ENCODE measurements at places on chromosomes 4 and X.

DNA sequence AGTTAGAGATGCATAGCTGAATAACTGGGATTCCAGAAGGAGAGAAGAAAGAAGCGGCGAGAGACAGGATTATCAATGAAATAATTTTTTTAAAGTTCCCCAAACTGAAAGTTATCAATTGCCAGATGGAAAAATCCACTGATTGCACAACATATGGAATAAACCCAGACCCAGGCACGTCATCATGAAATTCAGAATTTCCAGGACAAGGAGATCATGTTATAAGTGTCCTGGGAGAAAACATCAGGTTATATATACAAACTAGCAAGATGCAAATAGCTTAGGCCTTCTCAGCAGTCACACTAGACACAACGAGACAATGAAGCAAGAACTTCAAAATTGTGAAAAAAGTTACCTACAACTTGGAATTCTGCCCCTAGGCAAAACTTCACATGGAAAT is 200.0 kb downstream of the PALLD start:
- no peak for DNase-seq

DNA sequence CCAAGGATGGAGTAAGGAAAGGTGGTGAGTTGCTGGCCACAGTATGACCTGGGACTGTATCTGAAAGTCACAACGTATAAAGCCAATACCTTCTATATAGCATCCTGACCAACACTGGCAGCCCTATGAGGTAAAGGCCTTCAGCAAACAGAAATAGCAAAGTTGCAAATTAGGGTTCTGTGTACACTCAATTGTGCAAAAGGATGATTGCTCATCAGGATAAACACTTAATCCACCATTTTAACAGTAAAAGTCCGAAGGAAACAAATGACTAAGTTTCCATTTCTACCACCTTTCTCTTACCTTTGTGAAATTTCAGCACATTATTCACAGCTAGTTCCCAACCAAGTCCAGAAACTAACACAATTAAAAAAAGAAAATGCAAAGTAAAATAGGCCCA is 1.4 kb upstream of the FNIP2 start:
- no peak for DNase-seq

GRCh38 chr4:42519803-42520417 is 122.6 kb downstream of the SHISA3 start:
- DNase-seq, result peak; percentile 12

GRCh38 chr4:25563071-25563564 is 92.5 kb upstream of the SLC34A2 start:
- DNase-seq, result no peak

DNA sequence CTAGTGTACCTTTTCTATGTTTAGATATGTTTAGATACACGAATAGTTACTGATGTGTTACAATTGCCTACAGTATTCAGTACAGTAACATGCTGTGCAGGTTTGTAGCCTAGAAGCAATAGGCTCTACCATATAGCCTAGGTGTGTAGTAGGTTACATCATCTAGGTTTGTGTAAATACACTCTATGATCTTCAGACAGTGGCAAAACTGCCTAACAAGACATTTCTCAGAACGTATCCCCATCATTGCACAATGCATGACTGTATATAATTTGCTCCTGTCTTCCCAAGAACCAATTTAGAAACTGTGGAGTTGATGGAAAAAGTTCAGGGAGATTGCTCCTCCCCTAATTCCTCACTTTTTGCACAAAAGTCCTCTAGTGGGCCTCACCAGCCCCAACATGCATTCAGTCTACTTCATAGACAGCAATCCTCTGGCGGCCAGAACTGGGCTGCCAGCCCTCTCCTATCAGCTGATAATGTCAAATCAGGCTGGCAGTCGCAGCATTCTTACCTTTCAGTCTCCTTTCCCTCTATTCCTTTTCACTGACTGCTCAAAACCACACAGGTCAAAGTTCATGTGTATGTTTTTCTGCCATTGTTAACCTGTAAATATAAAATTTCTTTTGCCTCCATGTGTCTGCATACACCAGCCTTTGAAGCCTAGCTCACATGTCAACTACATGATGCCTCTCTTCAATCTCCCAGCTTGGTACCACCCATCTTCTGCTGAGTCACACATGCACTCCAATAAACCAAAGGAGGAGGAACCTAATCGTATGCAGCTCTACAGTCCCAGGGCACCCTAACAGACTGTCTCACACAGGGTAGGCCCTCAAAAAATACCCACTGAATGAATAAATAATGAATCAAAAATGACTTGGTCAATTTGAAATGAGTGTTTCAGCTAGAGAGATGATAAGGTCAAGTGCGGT is 32.0 kb downstream of the BCLAF3 start:
- no peak for DNase-seq

Measured in stimulated activated CD4-positive, alpha-beta T cell treated with anti-CD3 and anti-CD28 coated beads, Interleukin-1b, Interleukin-23, amount 100 ng/mL, for 1 hour (primary cell).